ENCODE measurements at places on chromosomes 16 and 17.

GRCh38 chr17:82173351-82174041 lies 39.1 kb downstream of the CCDC57 start:
- peak; percentile 86 for DNase-seq

DNA sequence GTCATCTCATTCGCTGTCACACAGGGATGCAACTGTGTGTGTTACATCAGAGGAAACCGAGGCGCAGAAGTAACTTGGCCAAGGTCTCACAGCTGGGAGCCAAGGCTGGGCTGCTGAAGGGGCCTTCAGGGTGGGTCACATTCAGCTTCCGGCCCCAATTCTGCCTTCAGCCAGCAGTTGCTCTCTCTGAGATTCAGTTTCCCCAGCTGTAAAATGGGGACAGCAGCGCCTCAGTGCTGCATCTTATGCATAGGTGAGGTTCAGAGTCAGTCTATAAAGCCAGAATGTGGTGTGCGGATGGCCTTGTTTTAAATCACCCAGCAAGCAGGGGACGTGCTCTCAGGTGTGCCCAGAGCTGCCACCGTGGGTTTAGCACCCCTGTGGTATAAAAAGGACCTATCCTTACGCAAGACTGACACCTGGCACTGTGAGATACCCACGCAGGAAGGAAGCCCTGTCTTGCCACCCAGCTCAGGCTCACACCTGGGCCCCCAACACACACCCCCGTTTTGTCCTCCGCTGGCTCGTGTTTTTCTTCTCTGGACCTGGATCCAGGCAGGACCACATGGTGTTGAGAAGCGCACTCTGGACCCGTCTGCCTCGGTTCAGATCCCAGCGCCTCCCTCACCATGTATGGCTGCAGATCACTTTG lies 94.6 kb upstream of the GSE1 start:
- DNase-seq, result no peak

- no peak for DNase-seq
Measured at GRCh38 chr16:85054948-85055492, 27.4 kb downstream of the KIAA0513 start.

- no peak for DNase-seq
Measured at GRCh38 chr16:52099382-52099781, 447.6 kb downstream of the TOX3 start.

DNA sequence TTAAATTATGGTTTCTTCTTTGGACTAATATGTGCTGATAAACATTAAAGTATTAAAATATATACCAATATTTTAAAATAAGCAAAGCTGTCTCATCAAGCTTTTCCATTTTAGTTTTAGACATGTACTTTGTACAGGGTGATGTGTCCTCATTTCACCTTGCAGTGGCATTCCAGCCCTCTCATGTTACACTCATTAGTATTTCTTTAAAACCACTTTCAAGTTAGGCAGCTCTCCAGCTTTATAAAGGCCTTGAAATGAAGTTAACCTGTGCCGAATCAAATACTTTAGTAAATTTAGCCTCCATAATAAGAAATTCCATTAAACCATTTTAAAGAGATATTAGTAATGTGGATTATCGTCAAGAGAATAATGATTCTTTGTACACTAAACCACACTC lies 107.6 kb upstream of the HLF start:
- DNase-seq, result peak; percentile 39

GRCh38 chr17:67514998-67515397 lies 137.9 kb downstream of the PITPNC1 start:
- DNase-seq, result no peak

GRCh38 chr17:15511142-15511541 lies 43.7 kb upstream of the CDRT4 start:
- DNase-seq, result no peak

GRCh38 chr17:79077587-79077986 lies 3.0 kb downstream of the ENGASE start:
- DNase-seq, result no peak

DNA sequence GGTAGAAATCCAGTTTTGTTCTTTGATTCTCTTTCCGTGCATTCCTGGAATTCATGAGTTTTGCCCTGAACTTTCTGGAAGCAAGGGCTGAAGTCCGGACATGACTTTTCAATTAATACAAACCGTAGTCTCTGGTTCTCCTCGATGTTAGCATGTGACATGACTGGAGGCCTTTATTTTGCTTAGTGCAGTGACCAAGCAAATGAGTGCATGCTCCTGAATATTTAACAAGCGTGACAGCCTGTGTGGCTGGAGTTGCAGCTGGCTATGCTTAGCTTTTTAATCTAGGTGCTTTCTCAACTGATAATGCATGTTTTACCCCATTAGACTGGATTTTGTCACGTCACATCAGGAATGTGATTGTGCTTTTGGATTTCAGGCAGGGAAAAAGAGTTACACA lies 302.1 kb downstream of the MAP2K6 start:
- DNase-seq, result no peak

DNA sequence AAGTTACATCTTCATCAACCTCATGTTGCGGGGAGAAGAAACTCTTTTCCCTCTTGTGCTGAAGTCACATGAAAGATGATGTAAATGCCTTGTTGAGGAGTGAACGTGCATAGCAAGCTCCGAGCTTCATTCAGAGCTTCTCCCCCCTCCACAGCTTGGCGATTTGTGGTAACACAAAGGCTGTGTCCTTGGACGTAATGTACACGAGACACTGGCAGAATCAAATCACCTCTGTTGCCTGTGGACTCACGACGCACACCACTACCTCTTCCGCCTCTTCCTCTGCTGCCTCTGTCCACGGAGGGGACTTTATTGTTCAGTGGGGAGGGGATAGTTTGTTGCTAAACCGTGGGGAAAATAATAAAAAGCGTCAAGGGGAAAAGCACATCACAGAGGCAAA lies 54.9 kb upstream of the CHMP6 start:
- DNase-seq, result no peak

DNA sequence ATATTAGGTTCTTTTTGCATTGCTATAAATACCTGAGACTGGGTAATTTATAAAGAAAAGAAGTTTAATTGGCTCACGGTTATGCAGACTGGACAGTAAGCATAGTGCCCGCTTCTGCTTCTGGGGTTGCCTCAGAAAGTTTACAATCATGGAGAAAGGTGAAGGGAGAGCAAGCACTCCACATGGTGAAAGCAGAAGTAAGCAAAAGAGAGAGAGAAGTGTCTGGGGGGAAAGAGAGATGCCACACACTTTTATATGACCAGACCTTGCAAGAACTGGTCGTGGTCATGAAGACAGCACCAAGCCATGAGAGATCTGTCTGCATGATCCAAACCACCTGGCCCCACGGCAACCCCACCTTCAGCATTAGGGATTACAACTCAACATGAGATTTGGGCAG lies 45.4 kb downstream of the KCNJ16 start:
- no peak for DNase-seq

DNA sequence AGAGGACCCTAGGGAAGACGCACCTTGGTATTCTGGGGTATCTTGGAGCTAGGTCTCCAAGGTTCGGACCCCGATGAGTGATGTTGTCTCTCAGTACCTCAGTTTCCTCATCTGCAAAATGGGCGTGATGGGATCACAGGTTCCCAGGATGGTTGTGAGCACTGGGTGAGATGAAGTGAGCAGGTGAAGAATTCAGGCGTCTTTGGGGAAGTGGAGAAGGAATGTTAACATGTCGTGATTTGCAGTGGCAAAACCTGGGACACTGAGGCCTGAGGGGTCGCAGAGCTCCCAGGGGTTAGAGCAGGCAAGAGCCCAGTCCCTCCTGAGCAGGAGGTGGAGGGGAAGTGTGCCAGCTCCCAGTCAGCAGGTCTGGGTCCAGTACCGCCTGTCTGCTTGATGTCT lies 215.1 kb upstream of the GSE1 start:
- no peak for DNase-seq

Measured in epithelial cell of esophagus (primary cell).